ENCODE measurements at places on chromosomes 2 and 18.

DNA sequence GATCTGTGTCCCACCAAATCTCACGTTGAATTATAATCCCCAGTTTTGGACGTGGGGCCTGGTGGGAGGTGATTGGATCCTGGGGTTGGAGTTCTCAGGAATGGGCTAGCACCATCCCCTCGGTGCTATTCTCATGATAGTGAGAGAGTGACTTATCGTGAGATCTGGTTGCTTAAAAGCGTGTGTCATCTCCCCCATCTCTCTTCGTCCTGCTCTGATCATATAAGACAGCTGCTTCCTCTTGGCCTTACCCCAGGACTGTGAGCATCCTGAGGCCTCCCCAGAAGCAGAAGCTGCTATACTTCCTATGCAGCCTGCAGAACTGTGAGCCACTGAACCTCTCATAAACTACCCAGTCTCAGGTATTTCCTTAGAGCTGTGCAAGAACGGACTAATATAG lies 163.7 kb upstream of the NDUFV2 start:
- DNase-seq = no peak

- DNase-seq = no peak
Observed at GRCh38 chr18:50093366-50094064, 101.4 kb downstream of the MYO5B start.

GRCh38 chr2:47751856-47752414 lies 31.0 kb upstream of the MSH6 start:
- DNase-seq = no peak

- no peak for DNase-seq
Observed at GRCh38 chr2:232441147-232441651, 14.8 kb upstream of the ALPI start.

- DNase-seq = peak; percentile 83
Observed at GRCh38 chr18:57819671-57820460, 16.8 kb upstream of the ATP8B1 start.
